Stomach (tissue), 19 donors: ENCODE measurements at places on chromosomes 5 and 9.

DNA sequence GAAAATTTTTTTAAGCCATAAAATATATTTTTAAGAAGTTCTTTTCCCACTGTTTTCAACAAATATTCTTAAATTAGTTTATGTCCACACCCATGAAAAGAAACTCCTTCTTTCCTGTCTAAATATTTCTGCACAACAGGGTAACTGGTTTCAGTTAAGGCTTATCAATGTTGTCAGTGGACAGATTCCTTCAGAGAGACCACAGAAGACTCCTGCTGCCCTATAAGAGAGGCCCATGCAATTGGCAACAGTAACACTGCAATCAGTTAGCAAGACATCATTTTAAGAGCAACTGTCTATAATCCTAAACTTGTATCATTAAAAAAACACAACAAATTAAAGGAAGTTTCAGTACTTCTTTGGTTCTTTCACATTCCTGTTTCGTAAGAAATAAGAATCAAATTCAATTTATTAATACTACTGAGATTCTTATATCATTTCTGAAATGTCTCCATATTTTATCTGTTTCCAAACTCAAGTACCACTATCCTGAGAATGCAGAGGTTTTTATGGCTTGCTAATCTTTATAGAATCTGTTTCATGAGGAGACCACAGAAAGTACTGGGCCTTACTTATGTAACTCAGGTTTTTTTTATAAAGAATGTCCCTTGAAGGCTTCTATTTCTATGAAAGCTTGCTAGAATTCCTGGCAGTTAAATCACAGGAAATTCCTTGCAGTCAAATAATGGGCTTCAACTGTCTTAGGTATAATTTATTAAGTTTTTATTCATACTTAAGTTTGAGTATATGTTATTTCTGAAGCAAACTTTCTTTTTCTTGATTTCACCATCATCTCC, 240.2 kb downstream of the RFX3 start:
- no peak for DNase-seq

DNA sequence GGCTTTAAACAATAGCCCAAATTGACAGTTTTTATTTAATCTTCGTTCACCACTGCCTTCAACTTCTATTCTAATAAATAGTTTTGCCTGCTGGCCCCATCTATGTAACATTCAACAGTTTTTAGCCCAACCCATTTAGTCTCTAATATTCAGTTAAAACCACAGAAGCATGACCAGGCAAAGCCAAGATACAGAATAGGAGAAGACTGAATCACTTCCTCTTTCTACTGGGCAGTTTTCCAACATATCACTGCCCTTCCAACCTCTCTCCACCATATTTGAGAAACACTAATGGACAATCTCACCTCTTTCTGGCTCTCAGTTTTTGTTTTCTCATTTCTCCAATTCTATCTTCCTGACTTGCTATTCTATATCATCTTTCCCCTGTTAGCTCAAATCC, 352.9 kb downstream of the DNAH5 start:
- DNase-seq: no peak

GRCh38 chr9:116002624-116003023, 151.0 kb upstream of the PAPPA start:
- no peak for DNase-seq

DNA sequence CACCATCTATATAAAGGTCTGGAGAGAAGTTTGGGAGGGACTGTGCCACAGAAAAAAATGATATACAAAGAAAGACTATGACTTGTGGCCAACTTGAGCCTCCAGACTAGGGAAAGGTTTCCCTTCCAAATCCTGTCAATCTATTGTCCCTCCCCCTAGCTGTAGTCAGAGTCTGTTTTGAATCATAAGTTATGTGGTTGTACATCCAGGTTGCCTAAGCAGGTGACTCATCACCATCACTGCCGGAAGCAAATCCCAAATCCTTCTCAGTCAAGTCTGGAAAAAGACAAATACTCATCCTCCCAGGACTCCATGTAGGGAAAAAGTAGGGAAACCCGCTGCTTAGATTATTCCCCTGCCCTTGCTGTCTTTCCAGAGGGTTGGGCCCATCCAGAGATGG, 235.7 kb downstream of the CDK5RAP2 start:
- DNase-seq: no peak

DNA sequence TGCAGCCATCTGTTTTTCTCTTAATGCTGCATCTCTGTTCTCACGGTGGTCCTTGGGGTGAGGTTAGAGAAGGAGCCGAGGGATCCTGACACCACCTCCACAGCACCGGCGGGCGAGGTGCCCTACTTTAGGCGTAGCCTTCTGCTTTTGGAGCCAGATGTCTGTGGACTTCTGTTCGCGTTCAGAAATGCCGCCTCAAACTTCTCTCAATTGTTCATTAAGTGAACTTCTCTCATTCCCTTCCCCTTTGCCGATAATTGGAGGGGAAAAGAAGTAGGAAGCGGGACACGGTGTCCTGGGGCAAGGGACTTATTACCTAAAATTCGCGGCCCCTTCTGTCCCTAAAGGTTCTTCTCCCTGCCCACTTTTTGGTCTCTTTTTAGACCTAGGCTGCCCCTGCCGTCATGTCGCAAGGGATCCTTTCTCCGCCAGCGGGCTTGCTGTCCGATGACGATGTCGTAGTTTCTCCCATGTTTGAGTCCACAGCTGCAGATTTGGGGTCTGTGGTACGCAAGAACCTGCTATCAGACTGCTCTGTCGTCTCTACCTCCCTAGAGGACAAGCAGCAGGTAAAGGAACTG, 455 bp downstream of the KIF20A start:
- no peak for DNase-seq
